MCF 10A (cell line): ENCODE measurements at places on chromosomes 3 and 15. TPM values are rescaled to one million over a fixed set of nuclear protein-coding genes. Genes with fewer than 3 reads are reported as not detected.
A peak's percentile ranks its signal among the peaks of the same experiment; 100 is the strongest.

EDC3 gene
- 42.8 and 53.3 TPM in 2 replicates for total RNA-seq

ANKRD63 gene
- not detected in 2 replicates for total RNA-seq

ADCY5 gene
- not detected in 2 replicates for total RNA-seq

ILDR1 gene
- 0.23 TPM in 1 of 2 replicates, not detected in the other for total RNA-seq

DNA sequence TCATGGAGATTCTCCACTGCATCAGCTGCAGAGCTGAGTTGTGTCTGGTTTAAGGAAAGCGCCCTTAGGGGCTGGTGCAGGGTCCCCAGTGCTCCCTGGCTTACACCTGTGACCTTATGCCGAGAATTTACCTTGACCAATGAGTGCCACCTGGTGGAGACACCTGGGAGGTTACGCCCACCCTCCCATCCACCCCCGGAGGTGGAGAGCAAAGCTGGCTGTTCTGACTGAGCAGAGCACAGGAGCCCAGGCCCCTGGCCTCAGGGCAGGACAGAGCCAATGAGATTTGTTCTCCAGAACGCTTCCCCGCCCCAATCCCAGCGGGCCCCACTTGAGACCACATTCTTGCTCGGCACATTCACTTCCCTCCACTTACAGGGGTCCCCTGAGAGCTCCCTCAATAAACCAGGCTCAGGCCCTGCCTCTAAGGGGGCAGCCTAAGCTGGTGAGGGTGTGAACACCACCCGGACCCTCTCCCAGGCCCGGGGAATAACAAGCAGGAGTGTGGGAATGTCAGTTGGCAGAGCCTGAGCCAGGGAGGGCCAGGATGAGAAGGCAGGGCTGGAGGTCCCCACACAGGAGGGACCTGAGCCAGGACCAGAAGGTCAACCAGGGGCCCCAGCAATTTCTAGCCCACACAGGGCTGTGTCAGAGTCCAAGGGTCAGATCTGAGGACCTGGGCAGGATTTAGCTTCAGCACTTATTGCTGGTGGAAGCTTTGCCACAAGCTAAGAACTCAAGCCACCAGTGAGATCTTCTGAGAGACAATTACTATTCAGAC is 117.1 kb downstream of the TPRA1 start:
- H3K4me1 ChIP-seq = no peaks in the 10 kb centered on the region
- peak; percentile 41 for DNase-seq
- no peak overlapping the region for H3K27ac ChIP-seq
- no peak overlapping the region for H3K4me3 ChIP-seq

GRCh38 chr15:51299187-51300015 is 39.0 kb downstream of the CYP19A1 start:
- no peak for DNase-seq
- no peaks in the 10 kb centered on the region for H3K27me3 ChIP-seq
- H3K4me1 ChIP-seq = no peaks in the 10 kb centered on the region
- H3K27ac ChIP-seq = no peak overlapping the region
- no peak overlapping the region for H3K4me3 ChIP-seq
- no peaks in the 10 kb centered on the region for H3K36me3 ChIP-seq
